ENCODE measurements at places on chromosomes 5 and 9.

- DNase-seq, result no peak
Measured at GRCh38 chr9:134656334-134657006, 14.9 kb downstream of the COL5A1 start.

DNA sequence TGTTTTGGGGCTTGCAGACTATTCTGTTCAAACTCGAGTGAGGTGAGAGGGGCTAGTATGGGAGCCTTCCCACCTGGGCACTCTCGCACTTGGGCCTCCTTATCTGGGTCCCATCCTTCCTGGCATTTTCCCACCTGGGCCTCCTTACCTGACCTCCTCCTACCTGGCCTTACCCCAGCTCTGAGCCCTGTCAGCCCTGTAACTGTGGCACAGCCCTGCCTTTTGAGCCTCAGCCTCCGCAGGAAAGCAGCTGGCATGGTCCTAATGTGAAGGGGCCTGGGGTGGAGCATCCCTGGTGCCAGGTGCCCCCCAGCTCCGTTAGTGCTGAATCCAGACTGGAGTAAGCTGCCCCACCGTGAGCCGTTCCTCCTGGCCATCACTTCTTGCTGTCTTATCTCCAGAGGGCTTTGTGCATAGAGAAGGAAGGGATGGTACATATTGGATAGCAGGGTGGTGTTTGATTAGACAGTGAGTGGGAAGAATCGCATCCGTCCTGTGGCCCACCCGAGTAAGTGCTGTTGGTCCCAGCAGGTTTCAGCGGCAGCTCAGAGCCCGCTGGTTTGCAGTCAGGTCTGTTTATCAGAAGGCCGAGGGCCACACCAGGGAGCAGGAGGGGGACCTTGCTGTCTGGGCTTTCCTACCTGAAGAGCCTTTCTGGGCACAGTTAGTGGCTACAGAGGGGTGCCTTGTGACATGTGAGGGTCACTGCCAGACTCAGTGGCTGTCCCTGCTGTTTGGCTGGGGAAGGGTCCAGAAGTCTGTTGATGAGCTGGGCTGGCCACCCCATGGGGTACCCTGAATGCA lies 76.5 kb downstream of the WNK2 start:
- DNase-seq, result no peak

DNA sequence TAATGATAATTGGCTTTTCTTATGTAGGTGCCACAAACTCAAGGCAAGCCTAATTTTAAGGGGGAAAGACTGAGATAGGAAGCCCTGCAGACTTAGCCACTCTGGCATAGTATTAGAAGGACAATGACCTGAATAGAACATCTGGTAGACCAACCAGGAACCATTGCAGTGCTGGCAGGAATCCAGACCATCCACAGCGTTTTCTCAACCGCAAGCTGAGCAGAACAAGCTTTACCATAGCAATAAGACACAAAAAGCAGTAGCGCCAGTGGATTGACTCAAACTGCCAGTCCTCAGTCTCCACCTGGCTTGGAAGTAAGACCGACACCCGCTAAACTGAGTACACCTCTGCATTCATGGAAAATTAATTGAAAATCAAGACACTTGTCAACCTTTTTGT lies 141.3 kb upstream of the LPAR1 start:
- DNase-seq, result no peak

GRCh38 chr5:57137401-57137800 lies 36.5 kb upstream of the GPBP1 start:
- no peak for DNase-seq

- no peak for DNase-seq
Measured at GRCh38 chr9:131500939-131501541, 1.7 kb upstream of the POMT1 start.

GRCh38 chr9:17315341-17315740 lies 180.5 kb downstream of the CNTLN start:
- DNase-seq, result no peak

DNA sequence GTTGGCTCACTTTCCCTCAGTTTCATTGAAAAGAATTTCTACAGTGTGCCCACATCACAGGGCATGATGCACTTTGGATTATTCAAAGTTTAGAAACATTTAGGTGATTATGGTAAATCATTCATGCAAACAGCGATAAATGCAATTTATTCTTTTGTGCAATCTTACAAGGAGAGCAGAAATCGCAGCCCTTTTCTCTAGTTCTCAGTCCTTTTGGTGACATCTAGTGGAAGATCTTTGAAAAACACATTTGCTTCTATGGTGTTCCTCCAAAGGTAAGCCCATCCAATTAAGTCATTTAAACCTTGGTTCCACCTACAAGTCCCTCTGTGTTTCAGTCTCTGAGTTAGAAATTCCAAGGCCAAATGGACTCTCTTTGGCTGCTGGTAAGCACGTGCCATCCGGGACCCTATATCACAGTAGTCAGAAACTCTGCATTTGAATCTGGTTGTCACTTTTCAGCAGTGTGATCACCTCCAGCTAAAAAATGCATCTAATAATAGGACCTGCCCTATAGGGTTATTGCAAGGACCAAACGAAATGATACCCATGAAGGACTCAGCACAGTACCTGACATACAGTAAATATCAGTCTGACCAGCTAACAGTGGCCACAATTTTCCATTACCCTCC lies 66.4 kb downstream of the MACROH2A1 start:
- DNase-seq, result no peak

DNA sequence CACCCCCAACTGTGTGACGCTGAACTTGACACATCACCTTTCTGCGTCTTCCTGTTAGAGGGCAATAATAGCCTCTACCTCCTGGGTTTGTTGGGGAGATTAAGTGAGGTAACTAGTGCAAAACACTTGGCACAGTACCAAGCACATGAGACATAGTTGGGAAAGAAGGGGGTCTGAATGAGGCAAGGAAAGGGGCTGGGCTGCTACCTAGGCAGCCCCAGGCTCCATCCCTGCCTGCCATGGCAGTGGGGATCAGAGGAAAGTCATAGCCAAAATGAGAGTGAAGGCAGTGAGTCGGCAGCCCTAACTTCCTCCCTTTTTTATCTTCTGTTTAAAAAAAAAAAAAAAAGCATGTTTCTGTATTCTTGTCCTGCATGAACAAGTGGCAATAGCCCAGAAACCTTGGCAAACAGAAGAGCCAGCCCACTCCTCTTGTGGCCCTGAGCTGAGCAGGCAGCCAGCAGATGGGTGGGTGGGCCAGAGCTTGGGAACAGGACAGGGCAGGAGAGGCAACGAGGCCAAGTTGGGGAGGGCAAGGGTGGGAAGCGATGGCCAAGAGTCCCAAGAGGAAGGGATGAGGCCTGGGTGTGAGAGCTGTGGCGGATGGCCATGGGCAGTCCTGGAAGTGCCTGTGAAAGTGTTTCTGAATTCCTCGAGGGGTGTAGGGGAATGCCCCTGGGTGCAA lies 11.4 kb downstream of the CAMK2A start:
- no peak for DNase-seq

- no peak for DNase-seq
Measured at GRCh38 chr5:548256-548655, 24.0 kb upstream of the SLC9A3 start.
